ENCODE measurements at places on chromosomes 4 and X. TPM values are rescaled to one million over a fixed set of nuclear protein-coding genes. Genes with fewer than 3 reads are reported as not detected.

Gene SRPX
- 0.21 TPM for total RNA-seq

Gene FRMPD3
- total RNA-seq: not detected

Gene SMIM31
- total RNA-seq: not detected

Gene PAGE4
- total RNA-seq: not detected

Gene STAG2
- total RNA-seq: 89.5 TPM

Gene RADX
- 7.8 TPM for total RNA-seq

Gene CENPVL2
- not detected for total RNA-seq

DNA sequence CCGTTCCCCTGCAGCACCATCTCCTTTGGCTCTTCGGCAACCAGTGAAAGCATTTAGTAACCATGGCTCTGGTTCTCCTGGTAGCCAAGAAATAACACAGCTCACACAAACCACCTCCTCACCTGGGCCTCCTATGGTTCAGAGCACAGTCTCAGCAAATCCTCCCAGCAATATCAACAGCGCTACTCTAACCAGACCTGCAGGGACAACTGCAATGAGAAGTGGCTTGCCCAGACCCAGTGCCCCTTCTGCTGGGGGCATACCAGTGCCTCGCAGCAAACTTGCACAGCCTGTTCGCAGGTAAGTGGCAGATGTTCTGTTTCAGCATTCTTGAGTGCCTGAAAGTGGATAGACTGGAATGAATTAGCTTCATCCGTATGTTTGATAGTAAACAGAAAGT lies 63.0 kb upstream of the SLC10A4 start:
- peaks cover 24% of the 10 kb centered on the region for H3K36me3 ChIP-seq
- no peak overlapping the region for H3K27ac ChIP-seq
- H3K4me1 ChIP-seq: no peaks in the 10 kb centered on the region
- no peak for DNase-seq

GRCh38 chrX:105823092-105823455 lies 735 bp downstream of the NRK start:
- H3K36me3 ChIP-seq: no peaks in the 10 kb centered on the region
- no peaks in the 10 kb centered on the region for H3K4me1 ChIP-seq
- no peak overlapping the region for H3K27ac ChIP-seq
- no peak overlapping the region for H3K4me3 ChIP-seq
- no peak for DNase-seq
- H3K27me3 ChIP-seq: peaks cover 22% of the 10 kb centered on the region

- H3K27ac ChIP-seq: no peak overlapping the region
- H3K4me3 ChIP-seq: no peak overlapping the region
- no peak for DNase-seq
These were observed 48.5 kb downstream of the MRPL1 start for GRCh38 chr4:77911091-77911490.

DNA sequence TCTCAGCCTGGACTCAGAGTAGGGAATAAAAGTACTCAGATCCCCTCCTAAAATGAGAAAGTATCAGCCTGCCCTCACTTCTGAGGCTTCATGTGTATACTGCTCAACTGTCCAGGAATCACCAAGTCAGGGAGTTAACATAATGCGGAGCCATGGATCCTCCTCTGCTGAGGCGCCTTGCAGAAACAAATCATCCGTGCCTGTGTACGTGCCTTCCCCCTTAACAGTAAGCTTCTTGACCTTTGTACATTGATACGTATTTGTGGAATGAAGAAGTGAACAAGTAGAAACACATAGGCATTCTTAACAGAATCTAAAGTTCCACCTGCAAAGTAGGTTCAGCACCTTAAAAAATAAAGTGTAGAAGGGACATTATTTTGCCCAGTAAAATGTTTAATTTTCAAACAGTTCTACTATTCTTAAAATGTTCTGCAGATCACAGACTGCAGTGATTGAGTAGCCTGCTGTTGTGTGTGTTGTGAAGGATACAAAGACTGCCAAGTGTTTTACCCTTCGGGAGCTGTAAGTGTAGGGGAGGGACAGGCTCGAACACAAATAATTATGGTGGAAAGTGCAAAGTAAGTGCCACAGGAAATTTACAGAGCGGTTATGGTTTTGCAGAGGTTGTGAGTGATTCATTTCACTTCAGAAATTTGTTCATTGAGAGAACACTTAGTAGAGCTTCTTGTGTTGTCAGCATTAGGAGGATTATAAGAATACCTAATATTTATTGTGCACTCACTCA lies 61.9 kb downstream of the ARHGAP10 start:
- peaks cover 49% of the 10 kb centered on the region for H3K4me1 ChIP-seq
- H3K27ac ChIP-seq: peak overlapping the region; percentile 70
- no peaks in the 10 kb centered on the region for H3K27me3 ChIP-seq

- H3K27ac ChIP-seq: no peak overlapping the region
- H3K4me3 ChIP-seq: no peak overlapping the region
- peaks cover 13% of the 10 kb centered on the region for H3K36me3 ChIP-seq
- no peaks in the 10 kb centered on the region for H3K27me3 ChIP-seq
- no peak for DNase-seq
- peaks cover 3% of the 10 kb centered on the region for H3K4me1 ChIP-seq
These were observed 162.7 kb downstream of the PPP3CA start for GRCh38 chr4:101184668-101185067.

DNA sequence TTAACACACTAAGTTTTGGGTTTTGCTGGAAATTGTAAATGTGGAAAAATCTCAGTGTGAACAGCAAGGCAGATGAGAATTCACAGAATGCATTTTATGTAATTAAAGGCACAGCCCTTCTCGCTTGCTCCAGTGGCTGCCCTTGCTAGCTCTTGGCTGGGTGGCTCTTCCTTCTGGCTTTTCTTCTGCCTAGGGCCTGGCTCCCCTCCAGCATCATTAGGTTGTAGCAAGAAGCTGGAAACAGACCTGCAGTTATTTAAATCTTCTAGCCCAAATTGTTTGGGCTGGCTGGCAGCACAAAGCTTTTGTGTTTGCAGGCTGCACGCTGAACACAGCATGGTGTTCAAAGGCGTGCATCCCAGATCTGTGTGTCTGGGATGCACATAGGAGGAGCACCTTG lies 56.5 kb downstream of the LIMCH1 start:
- no peak for DNase-seq
- H3K36me3 ChIP-seq: no peaks in the 10 kb centered on the region
- no peak overlapping the region for H3K4me3 ChIP-seq
- H3K4me1 ChIP-seq: no peaks in the 10 kb centered on the region
- no peaks in the 10 kb centered on the region for H3K27me3 ChIP-seq

DNA sequence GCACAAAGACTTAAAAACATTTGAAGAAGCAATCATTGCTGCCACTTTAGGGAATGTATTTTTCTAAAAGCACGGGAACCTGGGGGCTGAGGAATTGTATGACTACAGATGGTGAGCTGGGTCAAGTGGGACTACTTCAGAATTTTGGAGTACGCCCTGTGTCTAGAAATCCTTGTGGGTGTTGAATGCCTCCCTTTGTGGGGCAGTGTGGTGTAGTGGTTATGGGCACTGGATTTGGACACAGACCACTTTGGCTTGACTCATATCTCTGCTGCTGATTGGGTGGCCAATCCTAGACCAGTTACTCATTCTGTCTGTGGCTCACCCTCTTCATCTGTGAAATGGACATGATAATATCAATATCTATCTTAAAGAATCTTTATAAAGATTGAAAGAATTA lies 155.0 kb upstream of the RPS6KA3 start:
- H3K36me3 ChIP-seq: peaks cover 2% of the 10 kb centered on the region
- no peak overlapping the region for H3K4me3 ChIP-seq
- peaks cover 17% of the 10 kb centered on the region for H3K4me1 ChIP-seq
- H3K27ac ChIP-seq: no peak overlapping the region
- no peak for DNase-seq

DNA sequence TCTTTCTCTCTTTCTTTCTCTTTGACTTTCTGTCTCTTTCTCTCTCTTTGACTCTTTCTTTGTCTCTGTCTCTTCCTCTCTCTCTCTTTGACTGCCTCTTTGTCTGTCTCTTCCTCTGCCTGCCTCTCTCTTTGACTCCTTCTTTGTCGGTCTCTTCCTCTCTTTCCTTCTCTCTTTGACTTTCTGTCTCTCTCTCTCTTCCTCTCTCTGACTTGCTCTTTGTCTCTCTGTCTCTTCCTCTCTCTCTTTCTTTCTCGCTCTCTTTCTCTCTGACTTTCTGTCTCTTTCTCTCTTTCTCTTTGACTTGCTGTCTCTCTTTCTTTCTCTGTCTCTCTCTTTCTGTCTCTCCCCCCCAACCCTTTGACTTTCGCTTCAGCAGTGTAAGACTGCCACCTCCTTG lies 36.4 kb upstream of the OGT start:
- no peak overlapping the region for H3K4me3 ChIP-seq
- H3K27ac ChIP-seq: no peak overlapping the region
- H3K27me3 ChIP-seq: no peaks in the 10 kb centered on the region
- H3K36me3 ChIP-seq: no peaks in the 10 kb centered on the region

- H3K36me3 ChIP-seq: peaks cover 42% of the 10 kb centered on the region
- peaks cover 61% of the 10 kb centered on the region for H3K4me1 ChIP-seq
- DNase-seq: no peak
- peak overlapping the region; percentile 13 for H3K4me3 ChIP-seq
- H3K27ac ChIP-seq: no peak overlapping the region
- H3K27me3 ChIP-seq: no peaks in the 10 kb centered on the region
These were observed 564.6 kb upstream of the DIPK2B start for GRCh38 chrX:45765281-45765680.

DNA sequence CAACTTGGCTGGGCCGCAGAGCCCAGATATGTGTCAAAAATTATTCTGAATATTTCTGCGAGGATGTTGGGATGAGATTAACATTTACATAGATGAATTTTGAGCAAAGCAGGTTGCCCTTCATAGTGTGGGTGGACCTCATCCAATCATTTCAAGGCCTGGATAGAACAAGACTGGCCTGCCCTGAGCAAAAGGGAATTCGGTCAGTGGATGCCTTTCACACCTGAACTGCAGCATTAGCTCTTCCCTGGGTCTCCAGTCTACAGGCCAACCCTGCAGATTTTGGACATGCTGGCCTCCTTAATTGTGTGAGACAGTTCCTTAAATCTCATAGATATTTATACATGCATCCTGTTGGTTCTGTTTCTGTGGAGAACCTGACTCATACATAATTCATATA lies 32.4 kb upstream of the SLC10A4 start:
- DNase-seq: no peak
- no peaks in the 10 kb centered on the region for H3K36me3 ChIP-seq
- H3K27me3 ChIP-seq: no peaks in the 10 kb centered on the region
- H3K4me1 ChIP-seq: no peaks in the 10 kb centered on the region

GRCh38 chr4:101693842-101694398 lies 96.6 kb upstream of the BANK1 start:
- no peak overlapping the region for H3K27ac ChIP-seq
- peaks cover 16% of the 10 kb centered on the region for H3K27me3 ChIP-seq
- no peak for DNase-seq
- no peaks in the 10 kb centered on the region for H3K4me1 ChIP-seq
- no peaks in the 10 kb centered on the region for H3K36me3 ChIP-seq
- H3K4me3 ChIP-seq: no peak overlapping the region

- peak overlapping the region; percentile 82 for H3K4me3 ChIP-seq
- no peaks in the 10 kb centered on the region for H3K36me3 ChIP-seq
- no peaks in the 10 kb centered on the region for H3K27me3 ChIP-seq
- DNase-seq: peak; percentile 8
- H3K27ac ChIP-seq: peak overlapping the region; percentile 77
These were observed 769 bp downstream of the TCEAL1 start for GRCh38 chrX:103629318-103630170.

GRCh38 chr4:76023389-76023788 lies at the start of gene CXCL10:
TSS of gene CXCL10 (minus strand) at chr4:76023497. CDS start at chr4:76023431, 66 bp downstream.
- H3K27ac ChIP-seq: no peak within 1 kb of the TSS
- no peaks in the 10 kb centered on the region for H3K36me3 ChIP-seq
- no peak within 1 kb of the TSS for H3K4me3 ChIP-seq
- H3K27me3 ChIP-seq: no peaks in the 10 kb centered on the region
- no peak for DNase-seq

DNA sequence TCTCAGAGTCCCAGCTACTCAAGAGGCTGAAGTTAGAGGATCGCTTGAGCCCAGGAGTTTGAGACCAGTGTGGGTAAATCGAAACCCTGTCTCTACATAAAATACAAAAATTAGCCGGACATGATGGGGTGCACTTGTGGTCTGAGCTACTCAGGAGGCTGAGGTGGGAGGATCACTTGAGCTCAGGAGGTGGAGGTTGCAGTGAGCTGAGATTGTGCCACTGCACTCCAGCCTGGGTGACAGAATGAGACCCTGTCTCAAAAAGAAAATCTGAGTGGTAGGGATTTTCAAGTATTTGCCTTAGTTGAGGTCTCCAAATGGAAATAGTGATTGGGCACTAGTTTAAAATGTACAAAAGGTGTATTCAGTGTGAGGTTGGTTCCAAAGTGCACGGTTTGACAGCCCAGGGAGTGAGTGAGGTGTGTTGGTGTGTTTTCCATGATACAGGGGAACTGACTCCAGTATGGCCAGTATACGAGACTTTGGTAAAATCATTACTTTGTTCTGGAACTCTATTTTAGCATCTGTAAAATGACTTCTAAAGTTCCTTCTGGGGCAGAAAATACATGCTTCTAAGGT lies 13.8 kb downstream of the ADD1 start:
- H3K27ac ChIP-seq: no peak overlapping the region
- H3K27me3 ChIP-seq: no peaks in the 10 kb centered on the region
- no peak for DNase-seq
- H3K4me3 ChIP-seq: no peak overlapping the region
- peaks cover 50% of the 10 kb centered on the region for H3K36me3 ChIP-seq

GRCh38 chr4:139744232-139744631 lies 78.6 kb downstream of the MGST2 start:
- DNase-seq: no peak
- H3K4me1 ChIP-seq: peaks cover 5% of the 10 kb centered on the region

GRCh38 chrX:72009731-72010130 lies 99.1 kb downstream of the NHSL2 start:
- H3K4me3 ChIP-seq: no peak overlapping the region
- no peaks in the 10 kb centered on the region for H3K36me3 ChIP-seq
- no peak for DNase-seq
- H3K27ac ChIP-seq: no peak overlapping the region
- H3K4me1 ChIP-seq: no peaks in the 10 kb centered on the region
- peaks cover 29% of the 10 kb centered on the region for H3K27me3 ChIP-seq

- H3K4me3 ChIP-seq: no peak overlapping the region
- H3K4me1 ChIP-seq: no peaks in the 10 kb centered on the region
- H3K36me3 ChIP-seq: no peaks in the 10 kb centered on the region
- DNase-seq: no peak
- H3K27ac ChIP-seq: no peak overlapping the region
These were observed 68.8 kb downstream of the RTL5 start for GRCh38 chrX:72062916-72063315.

DNA sequence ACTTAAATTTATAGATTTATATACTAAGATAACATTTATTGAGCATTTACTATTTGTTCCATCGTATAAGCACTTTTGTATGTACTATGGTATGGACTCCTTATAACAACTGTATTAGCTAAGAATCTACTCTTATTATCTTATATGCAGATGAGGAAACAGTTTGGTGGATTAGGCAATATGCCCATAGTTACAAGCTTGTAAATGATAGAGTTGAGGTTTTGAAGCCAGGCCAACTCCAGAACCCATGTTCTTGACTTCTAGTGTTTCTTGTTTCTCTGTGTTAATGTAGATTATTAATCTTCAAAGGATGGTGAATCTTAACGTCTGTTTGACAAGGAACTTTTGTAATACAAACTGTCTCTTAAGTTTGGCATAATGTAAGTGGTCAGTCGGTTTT lies 71.3 kb downstream of the STIM2 start:
- no peak overlapping the region for H3K4me3 ChIP-seq
- DNase-seq: no peak
- peaks cover 19% of the 10 kb centered on the region for H3K4me1 ChIP-seq
- H3K36me3 ChIP-seq: peaks cover 14% of the 10 kb centered on the region
- H3K27ac ChIP-seq: no peak overlapping the region

- DNase-seq: no peak
- H3K27me3 ChIP-seq: no peaks in the 10 kb centered on the region
- no peaks in the 10 kb centered on the region for H3K4me1 ChIP-seq
- H3K27ac ChIP-seq: no peak overlapping the region
- no peaks in the 10 kb centered on the region for H3K36me3 ChIP-seq
- no peak overlapping the region for H3K4me3 ChIP-seq
These were observed 118.5 kb upstream of the PABPC4L start for GRCh38 chr4:134320048-134320447.
